ENCODE measurements at places on chromosomes 13 and 19.
A peak's percentile ranks its signal among the peaks of the same experiment; 100 is the strongest.

GRCh38 chr13:24261566-24261965, 47.8 kb upstream of the C1QTNF9 start:
- no peak for DNase-seq

- DNase-seq = no peak
Observed at GRCh38 chr19:18490728-18491127, 31.1 kb downstream of the ELL start.

- no peak for DNase-seq
Observed at GRCh38 chr13:20190481-20191310, 2.0 kb downstream of the GJB2 start.

GRCh38 chr13:34466301-34466700, 475.8 kb upstream of the NBEA start:
- DNase-seq = no peak

- DNase-seq = peak; percentile 10
Observed at GRCh38 chr19:28289295-28290063, 923.5 kb downstream of the UQCRFS1 start.

- no peak for DNase-seq
Observed at GRCh38 chr13:24106429-24106828, 54.1 kb upstream of the SPATA13 start.

- DNase-seq = no peak
Observed at GRCh38 chr13:99505814-99506269, 4.6 kb downstream of the TM9SF2 start.

GRCh38 chr19:50167314-50167721, 4.2 kb upstream of the IZUMO2 start:
- no peak for DNase-seq

- DNase-seq = no peak
Observed at GRCh38 chr13:110319774-110320509, 12.9 kb downstream of the COL4A2 start.

GRCh38 chr13:94233837-94234236, 245.6 kb downstream of the DCT start:
- no peak for DNase-seq

DNA sequence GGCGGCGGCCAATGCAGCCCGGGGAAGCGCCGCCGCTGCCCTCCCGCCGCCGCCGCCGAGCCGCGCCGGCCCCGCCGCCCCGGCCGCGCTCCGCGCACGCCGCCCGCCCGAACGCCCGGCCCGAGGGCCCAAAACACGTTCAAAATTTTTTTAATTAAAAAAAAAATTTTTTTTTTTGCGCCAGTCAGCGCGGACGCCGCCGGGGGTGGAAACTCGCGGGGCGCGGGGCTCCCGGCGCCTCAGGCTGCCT, 468 bp downstream of the HMGB1 start:
- DNase-seq = no peak

DNA sequence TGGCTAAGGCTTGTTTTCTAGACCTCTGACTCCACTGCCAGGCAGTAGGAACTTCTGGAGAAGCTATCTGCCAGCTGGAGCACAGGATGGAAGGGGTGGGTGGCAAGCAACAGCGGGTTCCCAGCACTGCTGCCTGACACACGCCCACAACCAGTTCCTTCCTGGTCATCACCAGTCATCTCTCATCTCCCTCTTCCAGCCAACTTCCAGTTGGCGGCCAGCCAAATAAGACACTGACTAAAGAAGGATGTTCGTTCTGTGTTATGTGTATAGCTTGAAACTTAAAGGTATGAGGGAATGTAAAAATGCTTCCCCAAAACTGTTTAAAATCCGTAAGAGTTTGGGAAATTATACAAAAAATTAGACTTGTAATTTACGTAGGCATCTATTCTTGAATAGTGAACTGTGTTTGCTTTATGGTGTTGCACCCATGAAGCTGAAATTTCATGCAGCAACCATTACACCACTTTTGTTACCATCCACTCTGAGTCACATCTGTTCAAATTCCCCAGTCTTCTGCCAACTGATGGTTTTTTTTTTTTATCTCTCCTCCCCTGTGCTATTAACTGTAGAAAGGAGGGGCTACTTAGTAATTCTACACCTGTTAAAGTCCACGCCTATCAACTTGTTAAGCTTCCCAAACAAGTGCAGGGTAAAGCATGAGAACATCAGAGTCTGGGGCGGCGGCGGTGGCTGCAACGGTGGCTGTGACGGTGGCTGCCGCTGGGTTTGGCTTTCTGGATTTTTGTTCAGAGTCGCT, 86.2 kb upstream of the FRY start:
- DNase-seq = peak; percentile 6

DNA sequence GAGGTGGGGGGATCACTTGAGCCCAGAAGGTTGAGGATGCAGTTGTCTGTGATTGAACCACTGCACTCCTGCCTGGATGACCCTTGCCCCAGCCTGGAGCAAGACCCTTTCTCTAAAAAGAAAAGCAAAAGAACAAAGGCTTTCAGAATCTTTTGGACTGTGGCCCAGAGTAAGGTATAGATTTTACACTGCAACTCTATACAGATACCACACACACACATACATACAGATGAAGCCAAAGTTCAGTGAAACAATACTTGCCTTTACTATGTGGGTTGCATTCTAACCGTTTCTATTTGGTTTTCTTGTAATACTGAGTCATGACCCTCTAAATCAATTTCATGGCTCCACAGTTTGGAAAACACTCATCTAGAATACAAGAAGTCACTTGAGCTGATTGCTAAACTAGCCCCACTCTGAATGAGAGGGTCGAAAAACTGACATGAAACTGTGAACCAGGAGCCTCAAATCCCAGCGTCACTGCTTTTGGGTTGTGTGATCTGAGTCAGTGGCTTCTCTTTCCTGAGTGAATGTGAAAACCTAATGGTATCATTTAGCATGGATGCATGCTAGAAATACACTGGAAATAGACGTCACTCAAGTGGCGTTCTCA, 756.1 kb downstream of the UQCRFS1 start:
- DNase-seq = no peak

GRCh38 chr13:34671137-34671536, 270.9 kb upstream of the NBEA start:
- no peak for DNase-seq

Data from NCI-H1417 treated with DMSO at 0.1 percent for 48 hours (cell line).